ENCODE measurements at places on chromosomes 11 and 22.

DNA sequence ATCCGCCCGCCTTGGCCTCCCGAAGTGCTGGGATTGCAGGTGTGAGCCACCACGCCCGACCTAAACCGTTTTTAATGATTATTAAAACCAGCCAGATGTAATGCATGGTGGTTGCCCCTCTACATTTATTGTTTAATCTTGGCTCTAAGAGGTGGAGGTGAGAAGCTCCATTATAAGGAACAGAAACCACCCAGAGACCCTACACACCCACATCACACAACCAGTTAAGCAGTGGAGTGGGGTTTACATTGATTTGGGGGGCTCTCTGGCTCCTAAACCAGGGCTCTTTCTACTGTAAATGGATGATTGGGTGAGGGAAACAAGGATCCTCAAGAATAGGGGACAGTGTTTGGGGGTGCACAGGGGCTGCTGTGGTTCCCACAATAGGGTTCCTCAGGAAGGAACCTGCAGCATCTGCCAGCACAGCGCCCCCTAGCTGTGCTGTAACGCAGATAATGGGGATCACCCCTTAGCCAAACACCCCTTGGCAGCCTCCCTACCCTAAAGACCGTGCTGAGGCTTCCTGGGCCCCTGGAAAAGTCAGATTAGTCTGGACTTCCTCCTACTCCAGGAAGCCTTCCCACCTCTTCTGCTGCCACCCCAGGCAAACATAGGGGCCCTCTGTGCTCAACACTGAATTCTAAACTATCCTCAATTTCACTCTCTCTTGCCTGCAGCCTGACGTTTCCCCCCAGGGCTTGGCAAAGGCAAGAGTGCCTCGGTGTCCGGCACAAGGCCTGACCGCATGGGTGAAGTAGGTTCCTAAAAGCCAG is 2.4 kb downstream of the MPST start:
- DNase-seq, result peak; percentile 40

DNA sequence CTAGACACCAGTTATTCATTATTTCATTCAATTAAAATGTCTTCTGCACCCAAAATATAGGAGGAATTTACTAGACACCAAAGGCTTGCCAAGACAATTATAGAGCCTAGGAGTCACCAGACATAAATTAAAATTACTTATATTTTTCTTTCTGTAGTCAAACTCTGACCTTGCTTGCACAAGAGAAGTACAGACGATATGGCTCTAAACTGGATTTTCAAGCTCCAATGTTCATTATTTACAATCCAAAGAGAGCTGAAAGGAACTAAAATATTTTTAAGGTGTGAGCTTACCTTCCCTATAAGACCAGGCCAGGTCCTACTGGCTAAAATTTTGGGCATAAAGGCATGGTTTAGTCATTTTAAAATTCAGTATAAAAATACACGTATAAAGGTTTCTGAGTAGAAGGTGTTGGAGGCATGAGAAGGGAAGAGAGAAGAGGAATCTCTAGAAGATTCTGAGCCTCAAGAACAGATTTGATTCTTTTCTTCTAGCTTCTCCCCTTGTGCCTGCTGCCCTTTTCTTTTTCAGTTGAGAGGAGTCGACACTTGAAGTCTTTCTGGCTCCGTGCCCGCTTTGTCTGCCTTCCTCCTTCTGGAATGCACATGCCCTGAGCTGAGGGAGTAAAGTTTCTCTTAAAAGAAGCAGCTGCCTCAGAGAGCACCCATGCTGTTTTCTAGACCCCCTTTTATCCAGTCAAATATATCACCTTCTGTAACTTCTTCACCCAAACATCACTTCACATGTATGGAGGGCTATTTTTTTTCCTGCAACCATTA is 13.5 kb downstream of the C11orf97 start:
- no peak for DNase-seq

- no peak for DNase-seq
Measured at GRCh38 chr11:134586726-134587125, 174.7 kb upstream of the B3GAT1 start.

DNA sequence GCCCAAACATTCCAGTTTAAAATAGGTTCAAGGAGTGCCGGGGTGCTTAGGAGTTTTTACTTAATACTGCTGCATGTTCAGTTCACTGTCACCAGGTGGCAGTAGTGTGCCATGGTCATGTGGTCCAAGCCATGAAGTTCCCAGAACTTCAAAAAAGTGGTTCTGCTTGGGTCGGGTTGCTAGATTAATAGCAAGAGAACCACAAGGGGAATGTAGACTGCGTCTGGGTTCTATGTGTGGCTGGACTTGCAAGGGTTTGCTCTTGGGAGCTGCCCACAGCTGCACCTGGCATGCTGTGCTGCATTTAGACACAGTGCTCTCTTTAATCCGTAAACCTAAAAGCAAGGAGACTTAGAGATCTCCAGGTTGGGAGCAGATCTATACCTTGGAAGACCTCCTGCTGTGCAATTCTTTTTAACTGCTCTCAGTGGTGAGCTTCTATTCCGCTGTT is 6.5 kb upstream of the SPON1 start:
- peak; percentile 46 for DNase-seq

- DNase-seq, result no peak
Measured at GRCh38 chr11:130166457-130166784, 6.8 kb downstream of the ST14 start.

DNA sequence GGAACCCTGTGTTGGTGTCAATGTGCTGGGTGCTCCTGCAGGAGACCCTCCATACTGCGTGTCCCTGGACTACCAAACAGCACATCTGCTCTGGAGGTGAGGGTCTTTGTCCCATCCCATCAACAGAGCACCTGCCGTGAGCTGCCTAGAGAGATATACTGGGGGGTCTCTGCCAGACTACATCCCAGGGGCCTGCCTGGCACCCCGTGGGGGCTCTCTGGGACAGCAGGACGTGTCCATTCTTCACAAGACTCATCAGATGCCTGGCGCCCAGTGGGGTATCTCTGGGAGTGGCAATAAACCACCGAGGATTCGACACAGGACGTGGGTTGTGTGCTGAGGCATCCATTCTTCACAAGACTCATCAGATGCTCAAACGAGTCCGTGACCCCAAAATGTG is 42.7 kb downstream of the SHANK2 start:
- no peak for DNase-seq

- no peak for DNase-seq
Measured at GRCh38 chr11:65776196-65776595, 4.6 kb downstream of the AP5B1 start.

DNA sequence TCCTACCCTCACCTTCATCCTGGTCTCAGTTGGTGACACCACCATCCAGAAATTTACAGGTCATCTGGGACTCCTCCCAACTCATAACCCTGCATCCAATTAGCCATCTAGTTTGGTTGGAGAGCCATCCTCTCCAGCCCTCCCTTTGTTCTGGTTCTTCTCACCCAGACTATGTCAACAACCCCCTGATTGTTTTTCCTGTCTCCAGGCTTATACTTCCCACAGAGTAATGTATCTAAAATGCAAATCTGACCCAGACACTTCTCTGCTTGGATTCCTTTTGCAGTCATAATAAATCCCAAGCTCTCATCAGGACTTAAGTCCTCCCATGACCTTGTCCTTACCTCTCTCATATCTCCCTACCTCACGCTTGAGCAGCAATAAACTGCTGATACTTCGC is 3.0 kb downstream of the TTC12 start:
- no peak for DNase-seq

DNA sequence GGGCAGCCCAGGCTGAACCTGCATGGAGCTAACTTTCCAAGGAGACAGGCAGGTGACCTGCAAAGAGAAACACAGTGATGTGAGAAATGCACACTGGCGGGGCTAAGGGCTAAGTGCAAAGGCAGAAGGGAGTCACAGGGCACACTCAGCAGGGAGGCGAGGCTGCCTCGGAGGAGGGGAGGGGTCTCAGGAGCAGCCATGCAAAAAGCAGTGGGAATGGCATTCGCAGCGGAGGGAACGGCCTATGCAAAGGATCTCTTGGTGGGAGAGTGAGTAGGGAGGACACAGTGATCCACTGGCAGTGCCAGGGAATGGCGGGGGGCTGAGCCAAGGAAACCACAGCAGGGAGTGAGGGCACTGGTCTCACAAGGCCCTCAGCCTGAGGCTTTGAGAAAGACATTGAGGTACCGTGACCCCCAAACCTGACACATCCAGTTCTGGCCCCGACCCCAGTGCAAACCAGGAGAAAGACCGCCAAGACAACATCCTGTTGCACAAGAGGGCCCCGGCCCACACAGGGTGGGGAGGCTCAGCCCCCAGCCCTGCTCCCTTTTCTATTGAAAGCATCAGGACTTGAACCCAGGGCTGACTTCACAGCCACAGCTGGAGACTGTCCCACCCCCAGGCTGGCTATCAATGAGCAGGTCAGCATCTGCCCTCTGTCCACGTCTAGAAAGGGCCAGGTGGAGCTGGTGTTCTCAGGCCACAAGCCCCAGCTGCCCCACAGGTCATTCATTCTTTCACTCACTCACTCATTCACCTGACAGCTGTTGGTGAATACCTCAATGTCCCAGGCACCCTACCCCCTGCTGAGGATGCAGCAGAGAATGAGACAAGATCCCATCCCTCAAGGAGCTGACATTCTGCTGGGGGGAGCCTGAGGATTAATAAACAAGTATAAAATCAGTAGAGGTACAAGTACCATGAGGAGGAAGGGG is 50.7 kb downstream of the IGLL1 start:
- DNase-seq, result no peak

GRCh38 chr11:65791719-65792213 is 4.9 kb downstream of the OVOL1 start:
- no peak for DNase-seq

GRCh38 chr11:2795491-2795991 is 90.0 kb downstream of the CDKN1C start:
- no peak for DNase-seq

DNA sequence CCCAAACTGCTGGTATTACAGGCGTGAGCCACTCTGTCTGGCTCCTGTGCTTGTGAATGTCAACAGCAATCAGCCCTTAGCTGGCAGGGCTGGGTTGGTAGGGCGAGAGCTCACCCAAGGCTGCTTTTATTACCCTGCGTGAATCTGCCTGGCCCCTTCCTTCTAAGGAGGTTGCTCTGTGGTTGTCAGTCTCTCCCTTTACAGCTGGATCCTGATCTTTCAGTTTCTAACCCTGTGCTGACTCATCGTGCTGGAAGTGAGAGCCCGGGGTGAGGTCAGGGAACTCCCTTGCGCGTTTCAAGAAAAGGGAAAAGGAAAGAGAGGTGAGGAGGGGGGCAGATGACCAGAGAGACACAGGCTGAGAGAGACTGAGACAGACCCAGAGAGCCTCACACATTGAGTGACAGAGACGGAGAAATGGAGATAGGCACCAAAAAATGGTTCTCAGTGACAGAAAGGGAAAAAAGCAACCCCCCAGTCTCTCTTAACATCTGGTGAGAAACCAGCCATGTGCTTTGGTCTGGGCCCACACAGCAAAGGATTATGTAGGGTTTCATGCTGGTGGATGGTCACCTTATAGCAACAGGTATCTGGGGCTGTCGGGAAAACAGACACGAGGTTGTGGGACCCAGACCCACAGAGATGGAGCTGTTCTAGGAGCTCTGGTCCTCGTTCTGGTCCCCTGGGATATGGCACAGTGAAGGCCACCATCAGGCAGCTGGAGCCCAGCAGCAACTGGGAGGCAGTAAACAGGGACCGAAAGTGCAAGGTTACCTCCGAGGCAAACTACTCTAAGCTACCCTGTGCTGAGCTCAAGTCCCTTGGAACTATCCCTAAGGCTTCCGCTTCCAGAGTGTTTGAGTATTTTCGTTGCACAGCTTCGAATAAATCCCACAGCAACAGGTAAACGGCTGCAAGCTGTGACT is 2.5 kb downstream of the TCN2 start:
- no peak for DNase-seq
